ENCODE measurements at places on chromosomes 4 and X.

GRCh38 chr4:137524725-137525369 is 7.4 kb downstream of the PCDH18 start:
- DNase-seq = no peak

DNA sequence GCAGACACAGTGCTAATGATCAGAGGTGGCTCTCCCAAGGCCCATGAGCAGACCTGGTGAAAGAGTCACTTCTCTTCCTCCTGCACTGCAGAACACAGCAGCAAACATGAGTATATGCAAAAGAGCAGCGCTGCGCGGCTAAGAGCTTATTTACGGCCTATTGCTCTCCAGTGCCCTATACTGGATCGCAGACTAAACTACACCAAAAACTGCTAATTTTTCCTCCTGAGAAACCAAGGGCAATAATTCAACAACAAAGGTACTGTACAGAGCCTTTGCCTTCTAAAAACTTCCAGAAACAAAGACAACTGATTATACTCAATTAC is 702.5 kb downstream of the ARAP2 start:
- no peak for DNase-seq

DNA sequence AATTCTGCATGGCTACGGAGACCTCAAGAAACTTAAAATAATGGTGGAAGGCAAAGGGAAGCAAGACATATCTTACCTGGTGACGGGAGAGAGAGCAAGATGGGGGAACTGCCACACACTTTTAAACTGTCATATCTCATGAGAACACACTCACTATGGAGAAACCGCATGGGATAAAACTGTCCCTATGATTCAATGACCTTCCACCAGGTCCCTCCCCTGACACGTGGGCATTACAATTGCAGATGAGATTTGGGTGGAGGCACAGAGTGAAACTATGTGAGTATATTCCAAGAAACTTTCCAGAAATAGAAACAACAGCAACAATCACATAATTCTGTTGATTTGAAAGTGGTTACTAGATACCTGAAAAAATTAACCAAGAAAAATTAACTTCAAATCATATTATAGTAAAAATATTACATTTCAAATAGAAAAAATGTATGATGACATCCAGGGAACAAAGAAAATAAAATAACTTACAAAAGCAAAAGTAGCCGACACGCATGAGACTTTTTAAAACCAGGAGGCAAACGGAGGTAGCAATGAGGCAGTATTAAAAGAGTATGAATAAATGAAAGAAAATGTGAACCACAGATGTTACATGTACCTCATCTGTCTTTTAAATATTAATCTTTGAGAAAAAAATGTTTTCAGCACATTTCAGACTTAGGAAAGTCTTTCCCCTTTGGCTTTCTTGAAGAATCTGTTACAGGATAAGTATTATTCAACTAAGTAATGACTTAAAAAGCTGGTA is 879.5 kb downstream of the TECRL start:
- DNase-seq = no peak

GRCh38 chr4:1277667-1278665 is 11.7 kb upstream of the MAEA start:
- no peak for DNase-seq

GRCh38 chr4:57068237-57068981 is 41.8 kb downstream of the IGFBP7 start:
- DNase-seq = no peak

DNA sequence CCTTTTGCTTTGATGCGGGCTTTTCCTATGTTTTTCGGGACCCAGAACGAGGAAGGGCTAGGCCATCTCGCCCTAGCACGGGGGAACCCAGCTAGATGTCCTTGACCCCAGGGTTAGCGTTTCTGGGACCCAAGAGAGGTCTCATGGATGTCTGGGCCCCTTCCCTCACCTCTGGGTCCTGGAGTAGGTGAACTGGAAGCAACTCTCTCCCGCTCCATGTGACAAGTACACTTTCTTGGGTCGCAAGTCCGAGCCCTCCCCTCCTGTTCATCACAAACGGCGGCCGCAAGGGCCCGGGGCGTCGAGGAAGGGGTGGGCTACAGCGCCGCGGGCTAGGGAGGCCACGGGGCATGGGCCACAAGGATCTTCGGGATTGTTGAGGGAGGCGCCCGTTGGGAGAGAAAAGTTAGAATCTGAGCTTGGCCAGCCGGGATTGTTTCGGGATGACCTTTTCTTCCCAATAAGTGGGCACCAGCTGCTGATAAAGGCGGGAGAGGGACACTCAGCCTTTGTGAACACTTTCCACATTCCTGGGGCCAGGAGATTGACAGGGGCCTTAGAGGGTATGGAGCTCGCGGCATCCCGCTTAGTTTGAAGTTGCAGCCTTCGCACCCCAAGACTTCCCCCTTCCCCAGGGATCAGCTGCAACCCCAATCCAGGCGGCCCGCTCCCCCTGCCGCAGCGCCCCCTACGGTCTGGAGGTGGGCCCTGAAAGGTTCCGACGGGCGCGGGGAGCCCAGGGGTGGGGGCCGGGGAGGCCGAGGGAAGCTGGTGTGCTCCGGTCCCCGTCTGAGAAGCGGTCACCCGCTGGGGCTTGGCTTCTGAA is 136.9 kb upstream of the ZIC3 start:
- no peak for DNase-seq
